ENCODE measurements at places on chromosomes 3 and 15.

DNA sequence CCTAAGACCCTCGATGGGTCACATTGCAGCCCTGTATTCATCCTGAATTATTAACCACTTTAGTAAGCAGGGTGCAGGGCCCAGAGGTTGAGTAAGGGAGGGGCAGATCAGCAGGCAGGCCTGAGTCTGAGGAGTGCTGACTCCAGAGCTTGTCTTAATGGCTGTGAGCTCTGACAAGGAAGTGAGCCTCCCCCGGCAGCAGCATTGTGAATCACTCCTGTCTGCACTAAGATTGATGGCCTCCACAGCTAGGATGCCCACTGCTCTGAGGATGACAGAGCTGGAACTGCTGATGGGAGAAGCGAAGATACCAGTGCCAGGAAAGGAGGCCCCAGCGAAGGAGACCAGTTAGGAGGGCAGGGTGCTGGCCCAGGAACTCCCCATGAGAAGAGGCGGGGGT, 46.5 kb upstream of the CCDC174 start:
- DNase-seq: no peak

- DNase-seq: no peak
These were observed 17.1 kb upstream of the HEG1 start for GRCh38 chr3:125072749-125073389.

DNA sequence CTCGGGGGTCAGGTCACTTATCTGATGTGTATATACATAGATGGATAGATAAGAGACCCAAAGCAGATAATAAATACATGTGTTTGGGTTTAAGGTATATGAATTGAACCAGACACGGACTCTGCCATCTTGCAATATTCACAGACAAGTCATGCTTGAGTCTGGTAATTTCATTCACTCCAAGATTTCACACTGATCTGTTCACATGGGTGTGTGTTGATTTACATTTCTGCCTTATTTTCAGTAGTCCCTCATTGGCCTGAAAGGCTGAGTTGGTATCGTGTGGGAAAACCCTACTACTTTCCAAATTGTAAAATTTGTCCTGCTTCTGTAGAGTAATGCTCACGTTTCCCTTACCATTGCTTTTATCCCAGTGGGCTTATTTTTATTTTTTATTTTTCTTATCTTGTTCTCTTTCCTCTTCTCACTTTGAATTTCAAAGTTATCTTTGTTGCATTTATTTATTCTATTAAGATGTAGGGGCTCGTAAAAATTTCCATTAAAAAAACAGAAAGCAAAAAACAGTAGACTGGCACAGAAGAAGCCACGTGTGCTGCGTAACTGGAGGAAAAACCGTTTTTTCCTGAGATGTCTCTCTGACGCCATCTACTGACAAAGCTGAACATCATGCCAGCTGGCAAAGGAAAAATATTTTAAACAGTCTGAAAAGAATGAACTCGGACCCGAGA, 10.8 kb upstream of the MFSD1 start:
- no peak for DNase-seq

- no peak for DNase-seq
These were observed 22.9 kb upstream of the HHATL start for GRCh38 chr3:42725454-42725853.

GRCh38 chr3:138465451-138465850, 31.0 kb downstream of the ESYT3 start:
- no peak for DNase-seq

- DNase-seq: no peak
These were observed 12.9 kb downstream of the GABRB3 start for GRCh38 chr15:26759986-26760385.

DNA sequence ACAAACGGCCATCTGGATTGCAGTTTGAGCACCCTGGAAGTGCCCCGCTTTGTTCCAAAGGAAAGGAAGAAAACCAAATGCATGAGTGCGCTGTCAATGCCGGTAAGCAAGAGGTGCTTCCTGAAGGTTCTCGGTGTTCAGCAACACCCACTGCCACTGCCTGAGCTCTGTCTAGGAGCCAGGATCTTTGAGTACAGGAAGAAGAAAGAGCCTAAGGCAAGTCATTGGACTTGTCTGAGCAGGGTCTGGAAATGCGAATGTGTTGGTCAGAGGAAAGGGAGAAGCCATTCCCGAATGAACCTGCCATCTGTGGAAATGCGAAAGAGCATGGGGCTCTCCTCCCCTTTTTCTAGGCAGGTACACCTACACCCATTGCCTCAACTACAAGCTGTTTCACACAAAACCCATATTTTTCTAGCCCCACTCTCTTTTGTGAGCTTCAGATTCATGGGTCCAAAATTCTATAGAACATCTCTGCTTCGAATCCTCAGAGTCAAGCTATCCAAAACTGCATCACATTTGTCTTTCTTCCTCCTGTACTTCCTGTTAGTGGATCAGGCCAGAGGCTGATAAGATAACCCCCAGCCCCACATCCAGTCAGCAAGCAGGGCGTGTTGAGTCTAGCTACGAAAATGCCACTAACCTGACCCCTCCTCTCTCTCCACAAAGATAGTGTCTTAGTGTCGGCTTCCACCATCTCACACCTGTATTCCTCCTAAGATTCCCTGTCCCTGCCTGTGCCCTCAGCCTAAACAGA, 55.6 kb upstream of the C15orf61 start:
- no peak for DNase-seq

DNA sequence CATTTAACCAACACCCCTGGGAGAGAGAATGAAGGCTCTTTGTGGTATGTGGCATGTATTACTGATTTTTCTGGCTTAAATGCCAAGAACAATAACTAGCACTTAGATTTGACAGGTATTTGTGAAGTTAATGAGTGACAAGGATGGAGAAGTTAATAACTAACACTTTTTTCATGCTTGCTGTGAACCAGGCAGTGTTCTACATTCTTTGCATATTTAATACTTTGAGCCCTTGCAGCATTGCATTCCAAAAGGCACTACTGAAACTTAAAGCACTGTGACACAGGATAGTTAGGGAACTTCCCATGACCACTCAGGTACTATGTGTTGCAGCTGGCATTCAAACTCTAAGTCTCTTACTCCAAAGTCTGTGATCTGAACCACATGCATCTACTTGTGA, 650.6 kb downstream of the ZPLD1 start:
- DNase-seq: no peak

GRCh38 chr3:123423031-123423430, 25.9 kb downstream of the ADCY5 start:
- no peak for DNase-seq

DNA sequence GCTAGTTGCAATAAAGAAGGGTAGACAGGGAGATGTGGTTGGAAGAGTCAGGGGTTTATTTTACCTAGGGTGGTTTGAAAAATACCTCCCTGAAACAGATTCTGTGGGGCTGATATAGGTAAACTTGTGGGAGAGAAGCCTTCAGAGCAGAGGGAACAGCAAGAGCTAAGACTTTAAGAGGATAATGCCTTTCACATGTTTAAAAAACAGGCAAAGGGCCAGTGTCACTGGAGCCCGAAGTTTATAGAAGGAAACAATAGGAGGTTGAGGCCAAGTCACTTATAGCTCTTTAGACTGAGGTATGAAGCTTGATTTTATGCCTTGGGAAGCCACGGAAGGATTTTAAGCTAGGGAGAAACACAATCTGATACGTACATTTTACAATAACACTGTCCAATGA, 448.7 kb downstream of the TAFA4 start:
- DNase-seq: no peak

- no peak for DNase-seq
These were observed 14.9 kb upstream of the MAGI1 start for GRCh38 chr3:66053550-66054094.

GRCh38 chr3:131326307-131326706, 55.3 kb upstream of the NUDT16 start:
- DNase-seq: no peak

DNA sequence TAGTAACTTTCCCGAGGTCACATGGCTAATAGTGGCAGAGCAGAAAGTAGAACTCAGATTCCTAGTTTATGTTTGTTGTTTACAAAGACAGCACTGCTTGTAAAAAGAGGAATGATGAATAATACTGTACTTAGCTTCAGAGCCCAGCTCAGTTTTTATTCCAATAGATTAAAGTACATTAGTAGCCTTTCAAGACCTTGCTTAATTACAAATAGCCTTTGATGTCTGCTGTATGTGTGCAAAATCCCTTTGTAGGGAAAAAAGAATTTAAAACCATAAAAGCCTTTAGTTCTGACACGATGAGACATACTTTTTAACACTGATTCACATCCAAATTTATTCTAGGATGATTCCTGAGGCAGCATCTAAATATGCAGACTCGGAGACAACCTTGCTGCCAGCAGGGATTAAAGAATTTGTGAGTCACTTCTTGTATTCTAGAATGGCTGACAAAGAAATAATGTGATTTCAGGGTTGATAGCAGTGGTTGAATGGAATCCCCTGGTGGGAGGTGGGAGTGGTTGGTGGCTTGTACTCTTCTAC, 324.2 kb upstream of the TGFBR2 start:
- no peak for DNase-seq

Measured in stimulated activated CD4-positive, alpha-beta T cell treated with anti-CD3 and anti-CD28 coated beads, Interleukin-1b, Interleukin-23, amount 100 ng/mL, for 4 hours (primary cell).